ENCODE measurements at places on chromosomes 6 and 20.
A peak's percentile ranks its signal among the peaks of the same experiment; 100 is the strongest.

DNA sequence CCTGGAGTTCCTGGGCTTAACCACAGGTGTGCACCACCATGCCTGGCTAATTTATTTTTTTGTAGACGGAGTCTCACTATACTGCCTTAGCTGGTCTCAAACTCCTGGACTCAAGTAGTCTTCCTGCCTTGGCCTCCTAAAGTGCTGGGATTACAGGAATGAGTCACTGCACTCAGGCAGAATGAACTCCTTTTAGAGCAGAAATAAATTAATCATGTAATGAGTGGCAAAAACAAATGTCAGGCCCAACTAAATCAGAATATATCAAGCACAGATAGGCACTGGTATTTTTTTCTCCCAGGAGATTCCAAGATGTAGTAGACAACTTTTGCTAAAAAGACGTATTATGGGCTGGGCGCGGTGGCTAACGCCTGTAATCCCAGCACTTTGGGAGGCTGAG is 2.6 kb downstream of the RPS10 start:
- peak overlapping the region; percentile 99 for H3K4me3 ChIP-seq
- no peaks in the 10 kb centered on the region for H3K27me3 ChIP-seq
- H3K36me3 ChIP-seq = peaks cover 67% of the 10 kb centered on the region
- H3K4me1 ChIP-seq = peaks cover 16% of the 10 kb centered on the region

- H3K4me1 ChIP-seq = no peaks in the 10 kb centered on the region
- H3K36me3 ChIP-seq = no peaks in the 10 kb centered on the region
- H3K4me3 ChIP-seq = no peak overlapping the region
- DNase-seq = no peak
Observed at GRCh38 chr20:15603978-15604805, 969.1 kb downstream of the KIF16B start.

DNA sequence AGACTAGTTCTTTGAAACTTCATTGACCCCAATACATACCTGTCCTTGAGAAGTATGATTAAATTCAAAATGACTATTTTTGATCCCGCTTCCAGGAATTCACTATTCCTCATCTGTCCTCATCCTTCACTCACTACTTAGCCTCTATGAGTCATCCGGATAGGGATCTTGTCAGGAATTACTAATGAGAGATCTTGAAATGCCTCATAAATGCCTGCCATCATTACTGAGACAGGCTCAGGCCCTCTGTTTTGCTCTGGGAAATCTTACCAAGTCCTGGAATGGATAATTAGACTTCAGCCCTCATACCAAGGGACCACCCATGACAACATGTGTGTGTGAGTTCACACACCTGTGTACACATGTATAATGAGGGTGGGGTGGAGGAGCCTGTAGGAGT is 2.8 kb upstream of the CYP24A1 start:
- no peak overlapping the region for H3K4me3 ChIP-seq
- peaks cover 16% of the 10 kb centered on the region for H3K4me1 ChIP-seq
- no peak overlapping the region for H3K27ac ChIP-seq
- no peaks in the 10 kb centered on the region for H3K36me3 ChIP-seq

- no peak for DNase-seq
- no peak overlapping the region for H3K27ac ChIP-seq
- no peak overlapping the region for H3K4me3 ChIP-seq
- no peaks in the 10 kb centered on the region for H3K27me3 ChIP-seq
- H3K36me3 ChIP-seq = no peaks in the 10 kb centered on the region
Observed at GRCh38 chr6:46961711-46962110, 40.0 kb upstream of the ADGRF5 start.

DNA sequence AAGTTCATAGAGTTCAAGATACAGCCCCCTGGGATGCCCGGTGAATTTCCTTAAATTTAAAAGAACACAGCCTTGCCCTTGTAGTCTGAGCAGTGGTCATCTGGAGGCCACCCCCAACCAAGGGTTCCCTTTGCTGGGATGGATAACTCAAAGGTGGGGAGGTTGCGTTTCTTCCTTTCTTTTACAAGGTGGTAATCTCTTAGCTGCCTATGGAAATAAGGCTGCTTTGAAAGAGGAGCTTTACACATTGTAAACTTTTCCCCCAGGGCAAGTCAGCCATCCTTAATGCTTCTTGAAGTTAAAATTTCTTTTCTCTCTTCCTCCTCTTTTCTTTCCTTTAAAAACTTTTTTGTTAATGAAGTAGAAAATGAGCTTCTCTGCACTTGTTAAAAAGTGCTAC is 71.2 kb upstream of the PRDM1 start:
- no peaks in the 10 kb centered on the region for H3K27me3 ChIP-seq
- peak; percentile 66 for DNase-seq
- H3K4me1 ChIP-seq = peaks cover 13% of the 10 kb centered on the region
- peak overlapping the region; percentile 36 for H3K4me3 ChIP-seq
- no peaks in the 10 kb centered on the region for H3K36me3 ChIP-seq
- peak overlapping the region; percentile 28 for H3K27ac ChIP-seq

Data from GM23338 (cell line).